ENCODE measurements at places on chromosomes 7 and 10.

DNA sequence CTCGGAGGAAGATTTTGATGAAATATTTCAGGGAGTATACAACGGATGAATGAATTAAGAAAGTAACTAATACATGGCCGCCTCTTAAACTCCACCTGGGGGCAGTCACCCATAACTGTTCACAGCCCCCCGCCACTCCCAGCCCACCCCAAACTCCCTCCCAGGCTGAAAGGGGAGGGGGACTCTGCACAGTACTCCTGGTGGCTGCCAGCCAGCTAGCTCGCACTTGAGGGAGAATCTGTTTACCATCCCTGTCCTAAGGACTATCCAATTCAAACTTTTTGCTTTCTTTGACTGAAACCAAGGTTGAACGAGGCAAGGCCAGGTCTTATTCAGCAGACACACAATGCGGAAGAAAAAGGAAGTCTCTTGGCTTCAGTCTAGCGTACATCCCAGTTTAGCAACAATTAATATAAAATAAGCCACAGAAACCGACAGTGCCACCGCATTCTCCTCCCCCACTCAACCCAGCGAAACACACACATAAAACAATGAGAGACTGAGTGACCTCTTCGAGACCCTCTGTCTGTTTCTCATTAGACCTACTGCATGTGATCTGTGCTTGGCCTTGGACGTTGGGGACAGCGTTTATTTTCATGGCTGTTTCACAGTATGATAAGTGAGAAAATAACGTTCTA lies 219.5 kb downstream of the GLI3 start:
- DNase-seq: no peak

GRCh38 chr7:23524473-23524872 lies 7.3 kb downstream of the TRA2A start:
- DNase-seq: no peak

DNA sequence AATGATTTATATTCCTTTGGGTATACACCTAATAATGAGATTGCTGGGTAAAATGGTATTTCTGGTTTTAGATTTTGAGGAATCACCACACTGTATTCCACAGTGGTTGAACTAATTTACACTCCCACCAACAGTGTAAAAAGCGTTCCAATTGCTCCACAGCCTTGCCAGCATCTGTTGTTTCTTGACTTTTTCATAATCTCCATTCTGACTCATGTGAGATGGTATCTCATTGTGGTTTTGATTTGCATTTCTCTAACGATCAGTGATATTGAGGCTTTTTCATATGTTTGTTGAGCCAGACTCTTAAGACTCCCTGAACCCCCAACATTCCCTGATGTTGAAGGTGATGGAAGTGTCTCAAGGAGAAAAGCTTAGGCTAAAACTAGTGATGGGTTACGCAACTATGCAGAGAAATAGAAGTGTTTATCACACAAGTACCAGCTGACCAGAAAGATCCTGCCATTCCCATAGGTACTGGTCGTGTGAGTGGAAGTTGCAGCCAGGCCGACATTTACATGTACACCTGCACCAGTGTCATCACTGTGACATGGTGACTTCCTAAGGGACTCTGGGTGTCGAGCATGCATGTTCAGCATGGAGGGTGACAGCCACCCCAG lies 711.2 kb upstream of the NRP1 start:
- no peak for DNase-seq

DNA sequence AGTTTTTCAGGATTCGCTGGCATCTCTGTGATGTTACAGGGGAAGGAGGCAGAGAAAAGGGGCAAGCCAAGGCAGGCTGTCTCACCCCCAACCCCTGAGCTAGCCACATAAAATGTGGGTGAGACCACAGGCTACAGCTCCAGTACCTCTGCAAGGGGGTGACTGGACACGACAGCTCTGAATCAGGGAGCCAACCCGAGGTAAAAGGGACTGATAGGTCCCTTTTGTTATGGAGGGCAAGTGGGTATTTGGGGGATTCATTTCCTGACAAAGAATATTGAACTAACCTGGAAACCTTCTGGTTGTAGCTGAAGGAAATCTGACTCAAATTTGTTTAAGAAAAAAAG lies 67.2 kb downstream of the TACR2 start:
- DNase-seq: no peak

GRCh38 chr7:23474094-23474828 lies 4.0 kb upstream of the IGF2BP3 start:
- peak; percentile 36 for DNase-seq

DNA sequence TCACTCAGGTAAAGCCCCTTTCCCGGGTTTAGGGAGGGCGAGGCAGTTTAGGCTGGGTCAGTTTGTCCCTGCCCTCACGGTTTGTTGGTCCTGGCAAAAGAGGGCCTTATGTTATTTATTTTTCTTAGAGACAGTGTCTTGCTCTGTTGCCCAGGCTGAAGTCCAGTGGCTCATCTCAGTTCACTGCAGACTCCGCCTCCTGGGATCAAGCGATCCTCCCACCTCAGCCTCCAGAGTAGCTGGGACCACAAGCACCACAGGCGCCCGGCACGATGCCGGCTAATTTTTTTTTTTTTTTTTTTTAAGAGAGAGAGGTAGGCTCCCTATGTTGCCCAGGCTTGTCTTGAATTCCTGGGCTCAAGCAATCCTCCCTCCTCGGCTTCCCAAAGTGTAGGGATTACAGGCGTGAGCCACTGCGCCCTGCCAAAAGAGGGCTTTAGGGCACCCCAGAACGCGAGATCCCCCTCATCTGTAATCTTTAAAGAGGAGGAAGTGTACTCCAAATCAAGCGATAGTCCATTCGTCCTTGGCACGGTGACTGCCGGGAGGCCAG lies 626 bp upstream of the BMS1 start:
- no peak for DNase-seq

DNA sequence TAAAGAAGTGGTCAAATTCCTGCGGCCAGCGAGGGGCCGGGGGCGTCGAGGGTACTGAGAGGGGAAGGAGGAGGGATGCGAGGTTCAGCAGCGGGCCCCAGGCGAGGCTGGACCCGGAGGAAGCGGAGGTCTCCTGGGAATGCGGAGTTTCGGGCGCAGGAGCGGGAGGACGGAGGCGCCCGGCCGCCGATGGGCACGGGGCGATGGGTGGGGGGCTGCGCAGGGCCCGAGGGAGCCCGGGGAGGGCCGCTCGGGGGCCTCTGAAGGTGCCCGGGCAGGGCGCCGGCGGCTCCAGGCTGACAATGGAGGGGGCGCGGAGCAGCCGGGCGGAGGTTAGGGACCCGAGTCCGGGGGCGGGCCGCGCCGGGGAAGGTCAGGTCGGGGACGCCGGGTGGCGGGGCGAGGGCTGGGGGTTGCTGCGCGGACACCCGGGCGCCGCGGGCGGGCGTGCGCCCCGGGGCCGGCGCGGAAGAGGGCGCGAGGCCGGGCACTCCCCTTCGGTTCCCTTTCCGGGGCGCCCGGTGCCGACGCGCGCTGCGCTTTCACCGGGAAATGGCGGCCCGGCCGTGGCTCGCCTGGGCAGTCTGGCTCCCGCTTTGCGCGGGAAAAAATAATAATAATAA lies 683 bp downstream of the MACROH2A2 start:
- DNase-seq: no peak
